Glutamatergic neuron (in vitro differentiated cells): ENCODE measurements at places on chromosomes 1 and 21. TPM values are rescaled to one million over a fixed set of nuclear protein-coding genes. Genes with fewer than 3 reads are reported as not detected.

PADI2 gene
- 0.74 TPM for total RNA-seq

MTX1 gene
- total RNA-seq = 26.1 TPM

GRCh38 chr1:230268371-230269170 lies 157.6 kb downstream of the PGBD5 start:
- no peak for DNase-seq

DNA sequence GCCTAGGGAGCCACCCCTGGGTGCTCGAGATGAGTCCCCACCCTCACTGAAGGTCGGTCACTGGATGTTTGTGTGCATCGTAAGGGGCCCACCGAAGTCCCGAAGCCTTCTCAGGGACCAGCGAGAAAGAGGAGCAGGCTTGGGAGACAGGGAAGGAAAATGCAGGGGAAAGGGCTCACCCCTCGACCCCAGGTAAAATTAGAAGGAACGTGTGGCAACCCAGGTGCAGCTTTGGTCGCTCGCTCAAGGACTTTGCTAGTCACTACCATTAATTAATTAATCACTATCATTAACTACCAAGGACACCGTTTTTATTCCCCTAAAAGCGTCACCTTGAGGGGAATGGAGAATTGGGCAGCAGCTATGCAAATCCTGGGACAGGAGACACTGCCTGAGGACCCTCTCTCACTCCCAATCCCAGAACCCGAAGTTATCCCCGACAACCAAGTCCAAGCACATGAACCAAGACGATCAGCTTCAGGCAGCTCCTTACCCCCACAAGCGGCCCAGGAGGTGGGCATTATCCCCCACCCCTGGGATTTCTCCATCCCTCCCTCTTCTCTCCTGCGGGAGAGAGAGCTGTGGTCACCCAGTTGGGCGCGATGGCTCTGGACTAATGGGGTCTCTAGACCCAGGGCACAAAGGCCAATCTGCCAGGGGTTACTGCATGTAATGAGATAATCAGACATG lies 4.2 kb upstream of the SIM2 start:
- DNase-seq = no peak
